ENCODE measurements at places on chromosomes 3 and 15.
A peak's percentile ranks its signal among the peaks of the same experiment; 100 is the strongest.

- DNase-seq, result no peak
Measured at GRCh38 chr3:178930116-178930515, 141.5 kb downstream of the ZMAT3 start.

DNA sequence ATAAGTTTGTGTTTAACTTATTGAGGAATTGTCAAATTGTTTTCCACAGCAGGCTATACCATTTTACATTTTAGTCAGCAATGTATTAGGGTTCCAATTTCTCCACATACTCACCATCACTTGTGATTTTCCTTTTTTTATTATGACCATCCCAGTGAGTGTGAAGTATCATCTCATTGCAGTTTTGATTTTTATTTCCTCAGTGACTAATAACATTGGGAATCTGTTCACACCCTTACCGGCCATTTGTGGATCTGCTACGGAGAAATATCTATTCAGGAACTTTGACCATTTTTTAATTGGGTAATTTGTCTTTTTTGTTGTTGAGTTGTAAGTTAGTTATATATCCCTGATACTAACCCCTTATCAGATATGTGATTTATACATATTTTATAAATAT lies 54.8 kb upstream of the LMCD1 start:
- DNase-seq, result no peak

DNA sequence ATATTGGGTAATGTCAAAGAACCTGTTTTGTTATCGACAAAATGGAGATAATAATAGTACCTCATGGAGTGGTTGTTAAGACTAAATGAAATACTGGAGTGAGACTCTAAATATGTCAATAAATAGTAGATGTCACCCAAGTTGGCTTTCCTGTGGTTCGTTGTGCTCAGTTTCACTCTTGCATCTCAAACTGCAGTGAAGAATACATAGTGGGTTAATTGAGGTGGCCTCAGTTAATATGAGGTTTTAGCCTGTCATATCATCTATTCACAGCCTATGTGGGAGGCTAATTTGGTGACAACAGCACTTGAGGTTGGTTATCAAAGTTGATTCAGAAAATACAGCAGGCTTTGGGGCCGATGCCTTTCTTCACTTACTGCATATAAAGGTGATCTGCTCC lies 485.5 kb upstream of the SUCLG2 start:
- no peak for DNase-seq

DNA sequence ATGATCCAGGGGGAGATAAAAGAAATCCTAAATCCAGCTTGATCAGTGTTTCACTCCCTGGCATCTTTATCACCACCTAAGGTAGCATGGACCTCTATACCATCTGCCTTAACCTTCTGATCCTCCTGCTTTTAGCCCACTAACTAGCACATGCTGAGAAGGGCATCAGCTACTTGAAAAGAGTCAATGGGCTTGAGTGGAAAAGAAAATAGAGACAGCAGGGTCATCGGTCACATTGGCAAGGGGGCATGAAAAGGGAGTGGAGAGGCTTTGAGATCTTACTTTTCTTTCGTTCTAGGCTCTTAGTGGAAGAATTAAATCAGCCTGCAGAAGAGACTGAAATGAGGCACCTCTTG lies 239 bp upstream of the ZFYVE19 start:
- DNase-seq, result no peak

DNA sequence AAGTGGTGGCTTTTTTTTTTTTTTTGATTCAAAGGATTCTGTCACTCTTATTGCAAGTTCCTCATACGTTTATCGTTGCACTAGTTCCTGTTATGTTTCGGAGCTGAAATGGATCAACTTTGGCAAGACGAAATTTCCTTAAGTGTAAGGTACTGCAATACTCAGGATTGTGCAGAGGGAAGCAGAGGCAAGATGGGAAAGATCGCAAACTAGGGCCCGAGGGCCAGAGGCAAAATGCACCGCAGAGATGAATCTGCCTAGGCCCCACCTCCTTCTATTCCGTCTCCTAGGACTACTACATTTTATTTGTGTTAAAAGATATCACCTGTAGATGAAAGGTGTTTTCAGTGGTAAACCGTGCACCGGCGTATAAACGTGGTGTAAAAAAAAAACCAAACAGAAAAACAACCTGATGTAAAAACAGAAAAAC lies 331 bp downstream of the RNU6-1 start:
- peak; percentile 69 for DNase-seq

DNA sequence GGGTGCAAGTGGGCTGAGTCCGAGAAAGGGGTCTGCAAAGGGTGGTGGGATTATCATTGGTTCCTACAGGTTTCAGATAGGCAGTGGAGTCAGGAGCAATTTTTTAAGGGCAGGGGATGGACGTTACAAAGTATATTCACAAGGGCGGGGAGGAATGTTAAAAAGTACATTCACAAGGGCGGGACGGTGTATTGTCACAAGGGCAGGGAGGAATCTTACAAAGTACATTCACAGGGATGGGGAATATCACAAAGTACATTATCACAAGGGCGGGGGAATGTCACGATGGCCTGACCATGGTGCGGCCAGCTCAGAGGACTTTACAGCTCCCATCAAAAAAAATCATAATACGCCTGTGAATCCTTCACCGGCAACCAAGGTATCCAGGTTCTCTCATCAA lies 20.6 kb upstream of the TEX55 start:
- no peak for DNase-seq

- DNase-seq, result peak; percentile 0
Measured at GRCh38 chr15:87033056-87033455, 953.4 kb downstream of the AGBL1 start.

DNA sequence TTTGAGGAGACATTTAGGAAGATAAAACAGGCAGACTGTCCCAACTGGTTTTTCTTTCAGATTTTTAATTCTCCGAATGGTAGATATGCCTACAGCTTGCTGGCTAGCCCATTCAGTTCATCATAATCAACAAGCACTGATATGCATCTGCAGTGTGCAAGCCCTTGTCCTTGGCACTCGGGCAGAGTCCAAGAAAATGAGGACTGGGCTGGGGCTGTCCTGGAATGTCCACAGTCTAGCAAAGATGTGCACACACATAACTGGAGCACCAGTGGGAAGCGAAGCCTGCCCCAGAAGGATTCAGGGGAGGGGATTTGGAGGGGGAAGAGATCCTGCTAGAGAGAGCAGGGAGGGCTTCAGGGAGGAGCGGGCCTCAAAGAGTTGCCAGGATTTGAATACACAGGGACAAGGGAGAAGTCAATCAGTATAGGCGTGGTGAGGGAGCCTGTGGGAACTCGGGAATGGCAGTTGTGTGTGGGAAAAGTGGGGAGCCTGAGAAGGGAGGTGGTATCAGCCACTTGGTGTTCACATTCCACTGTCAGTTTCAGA lies 8.7 kb downstream of the FAH start:
- no peak for DNase-seq

DNA sequence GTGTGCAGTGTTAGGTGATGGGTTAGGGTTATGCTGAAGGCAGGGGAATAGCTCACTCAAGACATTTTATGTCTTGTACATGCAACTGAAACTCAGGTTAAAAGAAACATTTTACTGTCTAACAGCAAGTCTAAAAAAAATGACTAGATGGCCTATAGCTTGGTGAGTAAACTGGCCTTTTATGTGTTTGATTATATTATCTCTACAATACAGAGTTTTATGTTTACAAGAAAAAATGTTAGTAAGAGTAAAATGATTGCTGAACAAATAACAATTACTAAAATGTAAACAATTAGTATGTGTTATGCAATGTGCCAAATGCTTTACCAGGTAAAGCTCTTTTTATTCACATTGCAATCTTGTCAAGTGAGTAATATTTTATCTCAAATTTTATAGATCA lies 1039.6 kb downstream of the ROBO2 start:
- DNase-seq, result no peak

DNA sequence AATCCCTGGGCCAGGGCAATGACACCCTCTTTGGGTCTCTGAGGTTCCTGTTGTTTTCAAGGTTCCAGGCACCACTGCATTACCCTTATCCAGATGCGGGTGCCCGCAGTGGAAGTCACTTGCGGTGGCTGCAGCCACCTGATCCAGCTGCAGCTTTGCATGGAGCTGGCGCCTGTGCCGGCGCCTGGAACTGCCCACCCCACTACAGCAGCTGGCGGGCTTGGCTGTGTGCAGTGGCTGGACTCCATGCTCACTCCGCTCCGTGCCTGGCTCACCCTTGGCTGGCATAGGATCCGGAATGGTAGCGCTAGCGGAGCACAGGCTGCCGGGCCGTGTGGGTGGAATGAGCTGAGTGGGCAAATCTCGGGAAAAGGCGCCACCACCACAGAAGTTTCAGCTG lies 832.6 kb upstream of the CADM2 start:
- DNase-seq, result no peak

DNA sequence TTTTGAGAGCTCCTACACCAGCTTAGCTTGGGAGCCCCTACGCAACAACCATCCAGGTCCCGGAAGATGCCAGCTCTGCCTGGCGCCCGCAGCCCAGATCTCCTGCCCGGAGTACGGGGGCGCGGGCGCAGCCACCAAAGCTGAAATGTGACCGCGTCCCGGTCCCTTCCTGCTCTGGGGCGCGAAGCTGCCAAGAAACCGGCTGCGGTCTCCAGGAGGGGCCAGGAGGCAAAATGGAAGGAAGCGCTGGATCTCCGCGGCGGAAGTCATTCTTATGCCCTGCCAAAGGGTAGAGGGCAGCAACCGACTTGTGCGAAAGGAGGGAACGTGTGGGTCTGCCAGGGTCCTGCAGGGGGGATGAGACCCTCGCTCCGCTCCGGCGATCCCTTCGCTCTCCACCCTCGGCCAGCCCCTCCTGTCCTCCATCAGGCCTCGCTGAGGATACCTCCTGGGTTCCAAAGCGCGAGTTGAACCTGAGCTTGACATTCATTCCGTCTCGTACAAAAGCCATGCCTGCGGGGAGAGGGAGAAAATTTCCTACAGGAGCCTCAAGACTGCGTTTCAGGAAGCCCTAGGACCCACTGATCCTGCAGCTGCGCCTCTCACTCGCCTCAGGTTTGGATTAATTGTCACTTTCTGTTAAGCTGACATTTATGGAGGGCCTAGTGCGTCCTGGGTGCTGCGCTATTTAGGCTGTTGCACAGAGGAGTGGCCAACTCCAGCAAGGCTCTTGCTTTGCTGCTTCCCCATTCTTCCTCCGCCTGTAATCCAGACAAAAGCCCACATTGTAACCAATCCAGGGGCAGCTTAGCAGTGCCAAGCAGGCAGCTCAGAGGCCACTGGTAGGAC lies 98.3 kb upstream of the VGLL3 start:
- peak; percentile 91 for DNase-seq

DNA sequence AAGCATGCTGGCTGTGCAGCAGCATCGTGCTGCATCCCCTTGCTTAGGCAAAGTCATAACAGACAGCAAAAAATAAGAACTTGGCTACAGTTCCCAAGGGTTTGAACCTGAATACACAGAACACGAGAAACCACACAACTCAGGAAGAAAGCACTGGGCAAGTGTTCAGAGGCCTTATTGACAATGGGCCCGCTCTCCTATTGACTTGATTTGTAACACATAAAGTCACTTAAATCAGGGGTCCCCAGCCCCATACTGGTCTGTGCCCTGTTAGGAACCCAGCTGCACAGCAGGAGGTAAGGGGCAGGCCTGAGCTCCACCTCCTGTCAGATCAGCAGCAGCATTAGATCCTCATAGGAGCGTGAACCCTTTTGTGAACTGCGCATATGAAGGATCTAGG lies 145.1 kb downstream of the LSAMP start:
- no peak for DNase-seq

DNA sequence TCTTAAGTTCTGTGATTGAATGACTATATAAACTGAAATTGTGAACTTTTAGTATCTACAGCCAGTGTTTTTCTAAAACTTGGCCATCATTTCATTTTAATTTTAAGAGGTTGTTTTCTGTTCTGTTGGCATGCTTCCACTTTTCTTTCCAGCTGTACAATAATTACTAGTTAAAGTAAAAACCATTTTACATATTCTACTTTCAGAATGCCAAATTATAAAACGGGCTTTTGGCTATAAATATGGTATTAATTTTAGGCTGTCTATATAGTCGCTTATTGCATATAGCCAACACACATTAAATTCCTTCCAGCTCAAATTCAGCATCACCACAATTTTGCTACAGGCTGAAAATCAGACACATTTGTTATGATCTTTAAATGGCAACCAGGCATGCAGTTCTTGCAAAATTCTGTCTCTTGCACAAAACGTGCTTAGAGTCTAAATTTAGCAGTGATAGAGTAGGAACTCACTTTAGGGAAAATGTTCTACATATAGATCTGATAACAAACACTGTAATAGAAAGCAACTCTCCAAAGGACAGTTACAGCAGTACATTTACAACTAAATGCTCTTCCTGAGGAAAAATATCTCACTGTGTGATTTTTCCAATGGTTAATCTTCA lies 81.1 kb downstream of the BTD start:
- DNase-seq, result peak; percentile 50

DNA sequence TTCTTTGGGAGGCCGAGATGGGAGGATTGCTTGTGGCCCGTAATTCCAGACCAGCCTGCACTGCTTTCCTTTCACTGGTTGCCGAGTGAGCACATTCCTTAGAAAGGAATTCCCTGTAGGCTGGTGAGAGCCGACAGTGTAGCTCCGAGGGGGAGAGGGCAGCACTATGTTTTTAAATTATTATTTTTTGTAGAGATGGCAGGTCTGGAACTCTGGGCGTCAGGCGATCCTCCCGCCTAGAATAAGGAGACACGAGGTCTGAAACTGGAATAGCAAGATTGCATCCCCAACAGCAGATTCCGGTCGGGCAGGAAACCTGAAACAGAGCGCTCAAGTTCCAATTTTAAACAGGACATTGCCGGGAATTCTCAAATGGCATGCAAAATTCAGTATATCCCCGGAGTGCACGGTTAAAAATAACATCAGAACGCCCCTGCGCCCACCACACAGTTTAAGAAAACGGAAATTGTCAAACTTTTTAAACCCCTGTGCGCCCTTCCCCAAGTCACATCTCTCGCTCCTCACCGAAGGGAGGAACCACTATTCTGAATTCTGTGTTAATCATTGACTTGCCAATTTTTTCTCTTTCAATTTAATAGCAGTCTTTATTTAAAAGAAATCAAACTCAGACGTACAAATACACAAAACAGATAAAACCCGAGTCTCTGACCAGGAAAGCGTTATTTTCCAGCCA lies 643 bp upstream of the RNU5B-1 start:
- peak; percentile 75 for DNase-seq

DNA sequence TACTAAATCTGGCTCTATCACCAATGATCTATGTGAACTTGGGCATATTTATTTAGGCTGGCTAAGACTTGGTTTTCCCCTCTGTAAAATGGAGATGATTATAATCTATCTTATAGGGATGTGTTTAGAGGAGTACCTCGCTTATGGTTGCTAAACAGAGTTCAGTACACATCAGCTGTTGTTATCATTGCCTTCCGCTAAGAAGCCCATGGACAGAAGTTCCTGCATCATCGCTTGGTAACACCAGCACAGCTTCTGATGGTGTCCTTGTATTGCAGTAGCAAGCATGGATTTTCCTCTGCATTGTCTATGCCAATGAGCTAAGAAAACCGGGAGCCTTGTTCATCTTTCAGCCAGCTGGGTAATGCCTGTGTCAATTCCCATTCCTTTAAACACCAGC lies 73.1 kb upstream of the LRTM1 start:
- DNase-seq, result no peak

GRCh38 chr15:70463453-70463834 lies 299.9 kb downstream of the UACA start:
- DNase-seq, result peak; percentile 89

DNA sequence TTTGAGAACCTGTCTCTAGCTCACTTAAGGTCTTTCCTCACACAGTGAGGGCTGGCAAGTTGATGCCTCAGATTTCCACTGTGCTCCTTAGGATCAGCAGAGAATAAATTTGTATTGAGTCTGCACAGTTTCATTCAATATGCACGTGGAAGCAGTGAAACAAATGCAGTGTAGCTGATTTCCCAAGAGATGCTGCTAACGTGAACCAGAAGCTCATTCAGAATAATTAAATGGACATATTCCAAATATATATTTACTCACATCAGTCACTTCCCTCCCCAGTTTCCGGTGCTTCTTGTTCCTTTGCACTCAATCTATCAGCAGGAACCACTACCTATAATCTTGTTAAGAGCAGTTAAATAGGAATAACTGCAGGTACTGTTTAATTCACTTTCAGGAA lies 86.1 kb downstream of the UNC13C start:
- no peak for DNase-seq
